ENCODE measurements at places on chromosomes 5 and 9. TPM values are rescaled to one million over a fixed set of nuclear protein-coding genes. Genes with fewer than 3 reads are reported as not detected.
A peak's percentile ranks its signal among the peaks of the same experiment; 100 is the strongest.

GRCh38 chr5:61438298-61438970 is 106.4 kb downstream of the ZSWIM6 start:
- no peak for DNase-seq

DNA sequence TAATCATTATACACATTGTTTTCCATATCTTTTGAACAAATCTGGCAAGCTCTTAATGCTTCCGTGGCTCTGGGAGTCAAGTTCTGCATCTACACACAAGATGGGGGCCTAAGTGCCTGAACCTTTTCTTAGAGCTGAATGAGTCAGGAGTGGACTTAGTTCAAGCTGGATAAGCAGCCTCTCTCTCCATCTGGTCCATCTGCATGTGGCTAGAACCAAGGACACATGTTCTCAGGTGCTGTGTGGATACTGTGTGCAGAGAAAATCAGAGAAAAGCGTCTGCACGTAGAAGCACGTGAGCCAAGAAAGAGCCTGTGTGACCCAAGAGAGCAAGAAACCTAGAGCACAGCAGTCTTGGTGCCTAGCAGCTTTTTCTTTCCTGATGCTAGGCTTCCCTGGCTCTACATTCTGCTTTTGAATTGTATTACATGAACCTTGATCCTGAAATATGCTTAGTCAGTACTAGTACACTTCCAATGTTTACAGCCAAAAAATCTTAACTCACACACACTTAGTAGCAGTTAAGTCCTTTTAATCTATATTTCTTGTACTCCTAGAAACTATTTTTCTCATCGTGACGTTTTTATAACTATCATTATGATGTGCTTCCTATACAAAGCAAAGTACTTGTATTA is 1798.9 kb downstream of the MAT2B start:
- no peak for DNase-seq

DNA sequence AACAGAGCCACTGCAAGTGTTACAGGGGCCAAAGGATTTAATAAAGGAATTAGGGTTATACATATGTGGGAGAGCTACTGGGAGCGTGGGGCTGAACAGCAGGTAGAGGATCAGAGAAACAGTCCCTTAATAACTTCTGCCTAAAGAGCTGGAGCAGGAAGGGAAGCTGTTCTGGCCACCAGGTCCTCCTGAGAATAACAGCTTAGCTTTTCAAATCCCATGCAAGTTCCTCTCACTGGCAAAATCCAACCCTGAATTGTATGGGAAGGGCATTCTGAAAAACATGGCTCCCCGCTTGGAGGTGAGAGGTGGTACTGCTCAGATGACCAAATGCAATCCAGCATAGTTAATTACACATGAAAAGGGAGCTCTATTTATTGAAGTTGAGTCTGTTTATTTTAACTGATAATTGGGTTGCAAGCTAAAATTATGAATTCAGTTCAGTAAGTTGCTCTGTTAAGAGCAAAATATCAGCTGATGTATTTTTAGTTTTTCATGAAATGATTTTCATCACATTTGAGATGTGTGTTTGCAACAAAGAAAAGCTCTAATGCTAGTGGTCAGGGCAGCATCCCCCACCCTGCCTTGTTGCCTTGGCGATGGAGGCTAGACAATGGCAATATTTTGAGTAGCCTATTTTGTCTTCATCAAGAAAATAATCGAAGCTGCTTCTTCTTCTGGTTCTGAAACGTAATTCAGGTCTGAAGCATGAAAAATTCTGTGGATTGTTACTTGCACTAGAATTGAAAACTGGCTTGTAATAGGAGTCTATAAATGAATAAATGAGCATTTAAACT is 58.4 kb upstream of the SH3GL2 start:
- no peak for DNase-seq

DNA sequence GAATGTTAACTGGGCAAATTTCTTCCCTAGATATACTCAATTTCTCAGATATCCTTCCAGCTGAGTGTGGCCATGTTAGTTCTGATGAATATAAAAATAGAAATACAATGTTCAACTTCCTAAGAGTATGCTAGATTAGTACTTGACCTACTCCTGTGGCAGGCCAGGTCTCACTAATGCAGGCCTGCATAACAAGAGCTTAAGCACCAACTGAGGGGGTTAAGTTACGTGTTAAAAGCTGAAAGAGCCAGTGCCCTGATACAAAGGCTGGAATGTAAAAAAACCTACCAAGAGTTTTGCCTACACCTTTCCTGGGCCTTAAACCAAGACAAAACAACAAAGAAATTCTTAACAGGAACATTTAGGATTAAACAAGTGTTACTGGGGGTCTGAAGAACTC is 102.8 kb downstream of the MRPS30 start:
- no peak for DNase-seq

DNA sequence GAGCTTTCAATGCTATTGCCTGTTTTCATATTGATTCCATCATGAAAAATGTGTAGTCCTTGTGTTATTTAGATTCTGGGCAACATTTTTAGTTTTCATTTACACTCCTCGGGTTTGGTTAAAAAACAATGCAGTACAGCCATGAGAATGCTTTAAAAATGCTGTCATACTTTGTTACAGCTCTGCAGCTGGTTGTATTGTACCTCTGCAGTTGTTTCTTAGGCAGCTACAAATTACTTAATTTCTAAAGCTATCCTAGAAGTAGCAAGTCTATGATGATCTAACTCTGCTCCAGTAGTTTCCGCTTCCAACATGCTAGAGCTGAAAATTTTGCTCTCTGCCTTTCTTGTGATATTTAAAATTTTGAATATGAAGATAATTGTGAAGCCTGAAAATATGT is 20.2 kb downstream of the SNX18 start:
- DNase-seq: peak; percentile 68

DNA sequence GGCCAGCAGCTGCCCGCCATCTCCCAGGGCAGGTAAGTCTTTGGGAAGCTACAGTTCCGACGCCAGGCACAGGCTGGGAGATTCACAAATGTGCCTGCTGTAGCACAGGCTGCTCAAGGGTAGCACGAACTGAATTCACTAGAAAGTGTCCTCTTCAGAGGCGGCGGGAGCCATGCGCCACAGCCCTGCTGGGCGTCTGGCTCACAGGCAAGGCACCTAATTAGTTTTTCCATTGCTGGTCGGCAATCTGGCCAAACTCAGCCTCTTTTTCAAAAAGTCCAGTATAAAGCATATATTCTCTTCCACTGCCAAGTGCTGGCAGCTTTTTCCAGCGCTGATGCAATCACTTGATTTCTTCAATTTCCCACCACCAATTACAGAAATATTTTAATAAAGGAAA is 128.9 kb upstream of the RAPGEF1 start:
- DNase-seq: peak; percentile 81

GRCh38 chr9:113317777-113318176 is 14.6 kb upstream of the RNF183 start:
- peak; percentile 36 for DNase-seq

- DNase-seq: no peak
These were observed 1.7 kb upstream of the PAX5 start for GRCh38 chr9:37035648-37036370.

DNA sequence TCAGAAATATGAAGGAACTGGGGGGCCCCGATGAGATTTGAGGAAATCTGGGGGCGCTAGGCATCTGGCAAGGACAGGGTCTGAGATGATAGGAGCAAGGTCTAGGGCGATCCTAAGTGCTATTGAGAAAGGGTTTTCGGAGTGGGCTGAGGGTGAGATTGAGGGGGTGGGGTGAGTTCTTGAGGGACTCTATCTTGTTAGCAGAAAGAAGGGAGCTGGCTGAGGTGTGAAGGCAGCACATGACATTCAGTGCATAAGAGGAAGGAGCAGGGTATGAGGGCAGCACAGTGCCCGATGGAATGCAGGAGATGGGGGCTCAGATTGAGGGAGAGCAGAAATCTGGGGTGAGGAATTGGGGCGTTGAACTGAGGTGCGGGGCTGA is 640 bp downstream of the TRIM32 start:
- no peak for DNase-seq

DNA sequence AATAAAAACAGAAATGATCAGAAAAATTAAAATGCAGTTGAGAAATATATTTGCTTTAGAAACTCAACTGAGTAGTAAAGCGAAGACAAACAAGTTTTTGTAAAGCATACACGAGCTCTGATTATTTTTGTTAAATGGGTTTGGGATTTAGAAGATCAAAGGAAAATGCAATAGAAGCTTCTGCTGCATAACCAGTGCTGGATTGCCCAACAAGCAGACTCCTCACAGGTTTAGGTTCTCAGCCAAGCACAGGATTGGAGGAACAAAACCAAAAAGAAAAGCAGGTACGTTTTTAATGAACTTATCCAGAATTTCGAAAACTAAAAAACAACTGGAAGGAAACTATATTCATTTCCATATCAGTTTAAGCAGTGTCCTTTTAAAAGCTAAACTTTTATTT is 423.8 kb downstream of the TMEM161B start:
- DNase-seq: no peak

- DNase-seq: no peak
These were observed 836.7 kb upstream of the CDH10 start for GRCh38 chr5:25481463-25481862.

ESM1 gene
- 2.8 TPM for total RNA-seq

F12 gene
- total RNA-seq: 0.27 TPM

SLC25A2 gene
- 0.22 TPM for total RNA-seq

RASGEF1C gene
- 2.4 TPM for total RNA-seq

GFPT2 gene
- 11.3 TPM for total RNA-seq

C5orf58 gene
- not detected for total RNA-seq

SLC23A1 gene
- total RNA-seq: 0.04 TPM

SPINK5 gene
- total RNA-seq: 0.27 TPM

TMEM215 gene
- total RNA-seq: 0.66 TPM

ARHGEF37 gene
- 3.9 TPM for total RNA-seq

ANGPTL2 gene
- 75.6 TPM for total RNA-seq

WDR5 gene
- total RNA-seq: 25.1 TPM

ZNF462 gene
- 18.8 TPM for total RNA-seq

PCDHB7 gene
- total RNA-seq: 2.1 TPM

SIT1 gene
- 0.09 TPM for total RNA-seq

ACO1 gene
- 24.8 TPM for total RNA-seq
